ENCODE measurements at places on chromosomes 16 and 17.

GRCh38 chr16:84175350-84176081, 11.3 kb downstream of the TAF1C start:
- DNase-seq, result peak; percentile 19

DNA sequence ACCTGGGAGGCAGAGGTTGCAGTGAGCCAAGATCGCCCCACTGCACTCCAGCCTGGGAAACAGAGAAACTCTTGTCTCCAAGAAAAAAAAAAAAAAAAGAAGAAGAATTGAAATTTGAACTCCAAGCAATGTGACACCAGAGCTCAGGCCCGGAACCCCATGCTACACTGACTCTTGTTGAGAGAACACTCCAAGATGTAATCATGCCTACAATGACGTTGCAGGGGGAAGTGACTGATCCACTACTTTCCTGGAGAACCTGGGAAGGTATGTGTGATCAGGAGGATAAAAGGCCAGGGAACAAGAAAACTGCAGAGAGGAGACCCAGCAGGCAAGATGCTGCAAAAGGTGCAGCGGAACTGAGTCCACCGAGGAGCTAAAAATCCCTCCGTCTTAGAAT, 57.9 kb downstream of the ADCY9 start:
- no peak for DNase-seq

- DNase-seq, result no peak
These were observed 787 bp downstream of the AMDHD2 start for GRCh38 chr16:2520784-2521531.

- no peak for DNase-seq
These were observed 11.2 kb downstream of the GALK1 start for GRCh38 chr17:75753514-75754377.

DNA sequence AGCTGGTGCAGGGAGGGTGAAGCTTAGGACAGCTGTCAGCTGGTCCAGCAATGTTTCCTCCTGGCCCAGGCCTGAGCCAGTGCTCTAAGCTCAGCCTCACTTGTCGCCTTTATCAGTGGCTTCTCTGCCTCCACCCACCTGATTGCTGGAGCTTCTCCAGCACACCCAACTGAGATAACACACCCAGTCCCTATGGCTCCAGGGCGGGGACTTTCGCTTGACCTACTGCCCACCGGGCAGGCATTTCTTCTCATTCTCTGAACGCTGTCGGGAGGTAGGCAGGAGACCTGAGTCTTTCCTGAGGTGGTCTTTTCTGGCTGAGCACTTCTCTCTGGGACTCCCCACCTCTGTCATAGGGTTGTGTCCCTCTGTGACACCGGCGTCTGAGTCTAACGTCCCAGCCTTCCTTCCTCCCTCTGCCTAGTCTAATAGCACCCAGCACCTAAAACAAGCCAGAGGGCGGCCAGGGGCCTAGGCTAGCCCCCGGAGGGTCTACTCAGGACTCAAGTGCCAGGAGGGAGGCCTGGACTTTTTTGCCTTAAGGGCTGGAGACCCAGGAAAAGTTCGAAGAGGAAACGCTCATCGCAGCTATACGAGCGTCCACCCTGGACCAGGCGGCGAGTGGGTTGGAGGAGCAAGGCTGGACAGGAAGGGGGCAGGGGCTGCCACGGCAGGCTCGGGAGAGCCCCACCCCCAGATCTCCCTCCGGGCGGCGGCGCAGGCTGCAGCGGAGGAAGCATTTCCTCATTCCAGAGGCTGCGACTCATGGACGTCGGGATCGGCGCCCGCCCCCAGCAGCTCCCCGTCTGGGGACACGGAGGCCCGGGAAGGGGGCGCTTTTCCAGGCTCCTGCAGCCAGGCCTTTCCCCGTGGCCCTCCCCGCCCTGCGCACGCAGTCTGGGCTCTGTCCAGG, 756 bp downstream of the TAX1BP3 start:
- DNase-seq, result no peak

DNA sequence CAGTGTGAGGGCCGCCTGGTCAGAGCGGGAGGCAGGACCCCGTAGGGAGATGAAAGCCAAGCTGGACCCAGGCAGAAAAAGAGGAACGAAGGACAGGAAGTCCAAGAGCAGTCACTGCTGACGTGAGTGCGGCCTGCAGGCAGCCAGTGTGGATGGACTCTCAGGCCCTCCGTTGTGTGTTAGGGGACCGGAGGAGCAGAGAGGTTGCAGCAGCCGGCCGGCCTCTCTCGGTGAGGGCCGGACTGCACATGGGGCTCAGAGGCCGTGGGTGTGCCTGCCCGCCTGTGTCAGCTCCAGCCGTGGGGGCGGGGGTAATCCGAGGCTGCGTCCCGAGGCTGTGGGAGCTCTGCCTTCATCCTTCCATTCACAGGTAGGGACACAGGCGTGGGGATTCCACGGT, 67.4 kb downstream of the JPH3 start:
- DNase-seq, result no peak

DNA sequence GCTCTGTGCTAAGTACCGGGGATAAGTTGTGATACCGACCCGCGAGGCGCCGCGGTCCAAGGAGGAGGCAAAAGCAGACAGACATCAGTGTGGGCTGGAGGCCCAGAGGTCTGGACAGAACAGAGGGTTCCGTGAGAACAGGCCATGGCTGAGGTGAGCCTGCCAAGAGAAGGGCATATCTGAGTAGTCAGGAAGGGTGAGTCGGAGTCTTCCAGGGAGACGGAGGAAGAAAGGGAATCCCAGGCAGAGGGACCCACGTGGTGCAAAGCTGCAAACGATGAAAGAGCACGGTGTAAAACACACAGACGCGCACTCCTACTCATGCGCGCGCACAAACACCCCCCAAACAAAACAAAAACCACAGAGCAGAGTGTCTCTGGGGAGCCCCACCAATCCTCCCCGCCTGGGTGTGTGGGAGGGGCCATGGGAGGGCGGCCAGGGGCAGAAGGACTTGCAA, 18.1 kb downstream of the RHBDL3 start:
- no peak for DNase-seq

GRCh38 chr17:36939052-36939801, 2.0 kb downstream of the LHX1 start:
- no peak for DNase-seq
